ENCODE measurements at places on chromosomes 16 and 17.

- no peak for DNase-seq
Observed at GRCh38 chr17:49554694-49555494, 20.8 kb upstream of the NXPH3 start.

DNA sequence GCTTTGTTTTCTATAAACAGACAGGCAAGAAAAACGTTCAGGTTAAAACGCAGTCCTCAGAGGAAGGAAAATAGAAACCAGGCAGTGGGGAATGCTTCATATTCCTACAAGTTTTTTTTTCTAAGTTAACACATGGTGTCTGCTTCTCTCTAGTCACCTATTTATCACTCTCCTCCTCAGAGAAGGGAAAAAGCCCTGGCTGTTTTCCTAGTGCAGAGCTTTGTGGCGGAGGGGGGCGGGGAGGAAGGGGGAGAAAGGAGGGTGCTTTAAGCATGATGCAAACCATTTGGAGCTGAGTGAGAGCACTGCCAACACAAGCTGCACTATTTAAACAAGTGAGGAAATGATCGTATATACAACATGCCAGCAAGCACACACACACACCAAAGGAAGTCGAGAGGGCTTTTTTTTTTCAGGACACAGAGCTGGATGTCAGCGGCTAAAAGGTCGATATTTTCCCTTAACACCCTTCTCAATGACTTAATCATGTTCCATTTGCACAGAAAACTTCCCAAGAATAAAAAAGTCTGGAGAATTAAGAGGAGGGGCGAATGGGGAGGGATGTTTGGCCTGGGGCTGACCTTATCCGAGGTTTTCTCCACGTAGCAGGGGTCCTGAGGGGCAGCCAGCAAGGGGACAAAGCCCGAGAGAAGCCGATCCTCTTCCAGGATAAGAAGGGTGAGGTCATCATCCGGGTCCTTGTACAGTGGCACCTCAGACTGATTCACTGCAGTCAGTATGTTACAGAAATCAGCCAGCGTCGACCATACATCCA lies 117.4 kb downstream of the HIC1 start:
- peak; percentile 60 for DNase-seq

DNA sequence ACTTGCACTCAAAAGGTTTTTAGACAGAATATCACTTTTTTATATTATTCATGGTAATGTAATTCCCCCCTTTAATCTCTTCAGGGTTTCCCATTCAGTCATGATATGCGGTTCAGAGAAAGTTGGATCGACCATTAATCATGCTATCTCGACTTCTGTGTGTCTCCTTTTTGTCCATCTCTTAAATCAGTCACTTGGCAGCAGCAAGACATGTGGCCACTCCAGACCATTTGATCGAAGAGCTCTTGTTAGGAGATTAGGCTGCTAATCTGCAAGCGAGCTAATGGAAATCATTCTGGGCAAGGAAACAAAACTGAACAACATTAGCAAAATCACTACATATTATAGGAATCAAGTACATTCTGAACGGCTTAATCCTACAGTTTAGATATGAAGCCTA lies 449.9 kb downstream of the WWOX start:
- no peak for DNase-seq

- DNase-seq: no peak
Observed at GRCh38 chr17:28053725-28054124, 11.2 kb downstream of the NLK start.

- no peak for DNase-seq
Observed at GRCh38 chr16:55760310-55761001, 72.4 kb downstream of the CES1 start.

- no peak for DNase-seq
Observed at GRCh38 chr17:68731465-68731864, 130.3 kb upstream of the FAM20A start.

DNA sequence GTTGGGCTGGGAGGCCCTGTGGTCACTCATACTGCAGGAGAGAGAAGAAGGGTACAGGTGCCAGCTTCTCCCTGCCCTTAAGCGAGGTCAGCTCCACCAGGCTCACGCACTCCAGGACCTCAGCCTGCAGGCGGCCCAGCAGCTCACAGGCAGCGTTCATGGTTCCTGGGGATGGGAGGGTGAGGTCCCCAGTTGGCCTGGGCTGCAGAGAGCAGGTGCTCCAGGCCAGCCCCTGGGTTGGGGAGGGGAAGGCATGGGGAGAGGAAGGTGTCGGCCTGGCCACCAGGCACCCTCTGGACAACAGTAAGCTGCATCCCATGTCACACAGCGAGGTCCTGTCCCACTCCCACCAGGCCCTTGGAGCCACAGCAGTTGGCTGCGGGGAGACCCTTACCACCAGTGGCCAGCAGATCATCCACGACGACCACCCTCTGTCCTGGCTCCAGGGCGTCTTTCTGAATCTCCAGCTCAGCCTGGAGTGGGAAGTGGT lies 2.0 kb downstream of the APRT start:
- DNase-seq: no peak

- DNase-seq: no peak
Observed at GRCh38 chr17:7415784-7416183, 4.3 kb upstream of the SPEM1 start.

GRCh38 chr17:36942019-36942599 lies 4.8 kb downstream of the LHX1 start:
- DNase-seq: no peak

- no peak for DNase-seq
Observed at GRCh38 chr17:34163123-34163522, 92.0 kb upstream of the CCL2 start.

DNA sequence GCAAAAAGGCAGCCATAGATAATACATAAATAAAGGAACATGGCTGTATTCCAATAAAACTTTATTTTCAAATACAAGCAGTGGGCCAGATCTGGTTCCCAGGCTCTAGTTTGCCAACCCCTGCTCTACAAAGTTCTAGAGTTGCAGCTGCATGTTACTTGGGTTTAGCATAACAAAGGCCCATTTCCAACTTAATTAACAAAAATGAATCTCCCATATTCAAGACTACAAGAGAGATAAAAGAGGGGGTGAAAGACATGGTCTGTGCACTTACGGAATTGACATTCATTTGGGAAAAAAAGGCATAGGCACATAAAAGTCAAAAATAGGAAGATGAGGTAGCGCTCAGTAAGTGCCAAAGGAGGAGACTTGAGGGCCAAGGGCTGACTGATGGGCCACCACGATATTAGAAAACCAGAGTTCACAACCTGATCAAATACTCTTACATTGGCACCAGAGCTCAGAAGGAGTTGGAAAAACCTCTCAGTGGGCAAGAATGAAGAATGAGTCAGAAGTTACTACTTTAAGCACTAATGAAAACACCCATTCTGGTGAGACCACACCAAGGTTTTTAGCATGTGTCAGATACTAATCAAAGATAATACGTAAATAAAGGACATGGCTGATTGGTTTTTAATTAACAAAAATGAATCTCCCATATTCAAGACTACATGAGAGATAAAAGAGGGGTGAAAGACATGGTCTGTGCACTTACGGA lies 164.0 kb downstream of the VPS53 start:
- DNase-seq: no peak

DNA sequence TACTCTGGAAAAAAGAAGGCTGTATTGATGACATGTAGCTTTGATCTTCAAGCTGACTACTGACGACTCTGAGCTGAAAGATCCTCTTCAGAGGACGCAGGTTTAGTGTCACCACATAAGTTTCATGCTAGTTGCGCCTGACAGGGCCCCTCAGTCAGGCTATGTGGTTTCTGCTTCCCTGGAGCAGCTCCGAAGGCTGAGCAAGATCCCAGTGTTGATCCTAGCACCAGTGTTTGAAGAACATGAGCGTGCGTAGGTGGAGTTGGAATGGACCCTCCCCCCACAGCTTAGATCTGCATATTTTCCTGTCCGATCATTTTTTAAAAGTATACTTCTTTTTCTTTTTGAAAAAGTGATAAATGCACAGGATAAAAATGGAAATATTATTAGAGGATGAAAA lies 17.3 kb downstream of the BANP start:
- DNase-seq: no peak

DNA sequence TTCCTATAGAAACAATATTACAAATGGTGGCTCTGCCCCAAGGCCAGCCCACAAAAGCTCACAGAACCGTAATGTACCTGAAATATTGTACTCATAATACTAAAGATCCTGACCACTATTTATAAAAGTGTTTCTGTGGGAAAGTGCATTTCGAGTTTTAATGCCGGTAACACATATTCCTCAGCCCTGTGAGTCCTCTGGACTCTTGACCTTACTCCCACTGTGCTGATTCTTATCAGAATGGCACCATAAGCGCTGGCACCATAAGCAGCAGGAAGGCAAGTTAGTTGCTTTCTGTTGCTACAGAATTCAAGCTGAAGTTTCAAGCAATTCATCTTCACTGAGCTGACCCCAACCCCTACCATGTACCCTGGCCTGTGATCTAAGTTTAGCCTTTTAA lies 36.4 kb upstream of the MED13 start:
- DNase-seq: no peak

DNA sequence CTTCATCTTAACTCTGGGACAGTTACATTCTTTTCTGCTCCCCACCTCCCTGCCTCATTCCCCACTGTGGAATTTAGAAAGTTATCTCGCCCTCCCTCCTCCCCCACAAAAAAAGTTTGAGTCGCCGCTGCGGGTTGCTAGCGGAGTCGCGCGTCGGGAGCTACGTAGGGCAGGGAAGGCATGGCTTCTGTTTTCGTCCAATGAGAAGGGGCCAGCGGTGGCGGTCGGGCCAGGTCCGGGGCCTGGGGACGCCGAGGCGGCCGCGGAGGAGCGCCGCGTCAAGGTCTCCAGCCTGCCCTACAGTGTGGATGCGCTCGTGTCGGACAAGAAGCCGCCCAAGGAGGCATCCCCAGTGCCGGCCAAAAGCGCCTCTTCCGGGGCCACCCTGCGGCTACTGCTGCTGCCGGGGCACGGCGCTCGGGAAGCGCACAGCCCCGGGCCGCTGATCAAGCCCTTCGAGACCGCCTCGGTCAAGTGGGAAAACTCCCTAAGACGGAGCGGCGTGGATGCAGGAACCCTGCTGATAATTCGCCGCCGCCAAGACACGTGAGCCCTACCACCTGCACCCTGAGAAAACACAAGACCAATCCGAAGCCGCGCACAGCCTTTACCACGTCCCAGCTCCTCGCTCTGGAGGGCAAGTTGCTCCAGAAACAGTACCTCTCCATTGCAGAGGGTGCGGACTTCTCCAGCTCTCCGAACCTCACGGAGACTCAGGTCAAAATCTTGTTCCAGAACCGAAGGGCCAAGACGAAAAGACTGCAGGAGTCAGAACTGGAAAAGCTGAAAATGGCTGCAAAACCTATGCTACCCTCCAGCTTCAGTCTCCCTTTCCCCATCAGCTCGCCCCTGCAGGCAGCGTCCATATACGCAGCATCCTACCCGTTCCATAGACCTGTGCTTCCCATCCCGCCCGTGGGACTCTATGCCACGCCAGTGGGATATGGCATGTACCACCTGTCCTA lies 8.9 kb downstream of the OR4D1 start:
- no peak for DNase-seq

- DNase-seq: no peak
Observed at GRCh38 chr16:71555230-71555891, 21.5 kb downstream of the TAT start.

DNA sequence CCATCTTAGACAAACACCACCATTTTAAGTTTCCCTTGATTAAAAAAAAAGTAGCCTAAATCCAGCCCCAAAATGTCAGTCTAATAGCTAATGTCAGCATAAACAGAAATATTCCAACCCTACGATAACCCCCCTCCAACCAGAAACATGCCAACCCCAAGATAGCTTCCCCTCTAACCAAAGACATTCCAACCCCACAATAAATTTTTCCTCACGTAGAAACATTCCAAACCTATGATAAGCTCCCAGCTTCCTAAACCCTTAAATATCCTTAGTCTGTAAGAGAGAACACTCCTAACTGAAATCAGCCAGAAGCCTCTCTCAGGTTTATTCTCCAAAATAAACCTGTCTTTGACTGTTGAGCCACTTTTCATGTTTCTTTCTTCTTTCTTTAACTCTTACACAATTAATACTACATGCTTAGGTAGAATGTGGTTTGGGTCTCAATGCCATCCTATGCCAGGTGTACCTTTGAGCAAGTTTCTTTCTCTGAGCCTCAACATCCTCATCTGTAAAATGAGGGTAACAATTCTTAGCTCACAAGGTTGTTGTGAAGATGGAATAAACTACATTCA lies 10.5 kb upstream of the KRT38 start:
- no peak for DNase-seq

DNA sequence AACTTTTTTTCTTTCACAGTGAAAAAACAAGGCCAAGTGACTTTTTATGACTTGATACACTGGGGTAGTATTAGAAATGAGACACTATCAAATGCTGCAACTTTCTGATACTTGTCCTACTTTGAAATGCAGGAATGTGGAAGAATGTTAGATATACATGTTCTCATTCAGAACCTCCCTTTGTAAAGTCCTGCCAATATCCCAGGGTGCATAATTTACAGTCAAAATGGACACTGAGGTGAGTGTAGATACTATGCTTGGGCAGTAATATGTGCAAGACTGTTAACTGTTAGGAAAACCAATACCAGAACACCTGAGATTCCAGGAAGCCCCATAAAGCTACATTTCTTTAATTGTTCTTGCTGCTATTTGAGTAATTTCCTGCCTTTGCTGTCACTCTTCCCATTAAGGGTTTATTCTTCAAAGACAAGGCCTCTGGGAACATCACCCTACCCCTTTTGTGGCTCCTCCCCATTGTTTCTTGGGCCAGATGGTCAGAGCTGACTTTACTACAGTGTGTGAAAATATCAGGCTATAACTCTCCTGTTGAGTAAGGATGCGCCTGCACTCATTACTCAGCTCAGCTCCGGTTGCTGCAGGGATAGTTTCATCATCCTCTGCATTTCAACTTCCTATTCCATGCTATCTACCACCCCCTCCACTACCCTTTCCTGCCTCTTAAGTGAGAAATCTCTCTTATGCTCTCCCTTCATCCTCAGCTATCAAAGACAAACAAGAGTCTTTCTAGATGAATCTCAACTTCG lies 48.7 kb downstream of the TMEM100 start:
- no peak for DNase-seq

DNA sequence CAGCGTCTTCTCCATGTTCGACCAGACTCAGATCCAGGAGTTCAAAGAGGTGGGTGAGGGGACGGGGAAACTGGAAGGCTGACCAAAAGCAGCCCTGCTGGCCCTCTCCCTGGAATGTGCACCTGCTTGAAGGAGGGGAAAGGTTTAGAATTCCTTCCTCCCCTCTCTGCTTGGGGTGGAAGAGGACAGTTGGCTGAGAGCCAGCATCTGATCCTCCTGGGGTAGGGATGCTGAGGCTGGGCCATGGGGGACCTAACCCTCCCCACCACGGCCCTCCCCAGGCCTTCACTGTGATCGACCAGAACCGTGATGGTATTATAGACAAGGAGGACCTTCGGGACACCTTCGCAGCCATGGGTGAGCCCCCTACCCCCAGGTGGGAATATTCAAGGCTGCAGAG lies 1.3 kb downstream of the MYL11 start:
- no peak for DNase-seq

DNA sequence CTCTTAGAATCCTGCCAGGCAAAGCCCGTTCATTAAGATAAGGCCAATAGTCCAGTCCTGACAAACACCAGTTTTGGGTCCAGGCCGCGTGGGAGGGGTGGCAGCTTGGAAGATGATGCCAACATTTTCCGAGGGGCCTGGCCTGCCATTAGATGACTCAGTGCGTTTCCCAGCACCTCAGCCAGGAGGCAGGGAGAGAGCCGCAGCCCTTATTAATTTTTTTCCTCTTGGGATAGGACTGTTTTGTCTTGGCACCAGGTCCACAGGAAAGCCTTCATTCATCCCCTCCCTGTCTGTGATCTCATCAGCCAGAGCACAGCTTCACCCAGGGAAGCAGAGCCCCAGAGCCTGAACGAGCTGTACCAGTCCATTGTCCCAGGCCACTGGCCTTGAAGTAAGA lies 4.7 kb upstream of the NDEL1 start:
- DNase-seq: no peak

GRCh38 chr16:85072947-85073346 lies 39.3 kb downstream of the CIBAR2 start:
- DNase-seq: no peak

- no peak for DNase-seq
Observed at GRCh38 chr17:73934696-73935095, 268.8 kb upstream of the RPL38 start.
